Dermis microvascular lymphatic vessel endothelial cell (primary cell): ENCODE measurements at places on chromosomes 4 and X.

- no peak for DNase-seq
These were observed 428.2 kb downstream of the ADGRL3 start for GRCh38 chr4:61628282-61628681.

- no peak for DNase-seq
These were observed 7.1 kb downstream of the RASL11B start for GRCh38 chr4:52869196-52869595.

GRCh38 chr4:175435381-175435783, 376.7 kb downstream of the GPM6A start:
- DNase-seq, result no peak

DNA sequence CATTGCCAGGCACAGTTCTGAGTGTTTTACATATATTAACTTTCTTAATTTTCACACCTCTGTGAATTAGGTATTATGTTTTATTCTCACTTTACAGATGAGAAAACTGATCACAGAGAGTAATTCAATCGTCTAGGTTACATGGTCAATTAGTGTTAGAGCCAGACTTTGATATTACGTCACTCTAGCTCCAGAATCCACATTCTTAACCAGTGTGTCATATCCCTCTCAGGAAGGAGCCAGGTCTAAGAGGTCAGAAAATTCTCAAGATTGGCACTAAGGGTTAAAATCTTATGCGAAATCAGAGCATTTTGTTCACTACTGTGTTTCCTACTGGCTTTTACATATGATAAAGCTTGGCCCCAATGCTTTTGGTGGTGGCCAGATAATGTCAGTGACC, 7.4 kb downstream of the DMP1 start:
- peak; percentile 12 for DNase-seq

- DNase-seq, result no peak
These were observed 43.9 kb downstream of the CYSLTR1 start for GRCh38 chrX:78283511-78283910.

GRCh38 chrX:33156152-33156726, 55.1 kb downstream of the DMD start:
- DNase-seq, result no peak

- DNase-seq, result no peak
These were observed 11.3 kb downstream of the DTHD1 start for GRCh38 chr4:36292556-36293188.

- DNase-seq, result no peak
These were observed 92.2 kb downstream of the NHSL2 start for GRCh38 chrX:72002875-72003274.
